Hematopoietic multipotent progenitor cell treated with erythropoietin and hydrocortisone succinate and interleukin-3 and kit ligand, for 6 days (in vitro differentiated cells): ENCODE measurements at places on chromosomes 12 and 14.

DNA sequence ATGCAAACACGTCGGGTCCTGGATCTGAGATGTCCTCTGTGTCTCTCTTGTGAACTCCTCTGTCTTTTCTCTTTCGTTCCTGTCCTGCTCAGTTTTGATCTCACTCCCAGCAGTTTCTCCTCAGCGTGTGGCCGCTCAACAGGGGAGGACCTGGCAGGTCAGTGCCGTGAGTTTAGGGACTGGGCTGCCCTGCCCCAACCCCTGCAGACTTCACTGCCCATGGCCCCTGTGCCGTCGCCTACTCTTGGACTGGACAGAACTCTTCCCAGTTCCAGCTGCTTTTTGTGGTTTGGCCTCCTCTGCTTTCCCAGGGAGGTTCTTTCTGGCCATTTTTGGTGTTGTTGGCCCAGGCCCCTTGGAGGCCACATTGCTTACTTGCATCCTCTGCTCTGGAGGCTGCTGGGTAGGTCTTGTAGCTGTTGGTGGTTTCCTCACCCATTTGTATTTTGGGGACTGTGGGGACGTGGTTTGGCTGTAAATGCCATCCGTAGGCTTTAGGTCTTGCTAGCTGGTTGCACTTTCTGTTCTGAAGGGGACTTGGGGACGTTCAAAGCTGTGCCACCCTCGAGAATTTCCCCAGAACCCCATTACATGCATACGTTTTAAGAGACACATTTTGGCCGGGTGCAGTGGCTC is 20.0 kb upstream of the DNAH10 start:
- peak; percentile 19 for DNase-seq

GRCh38 chr14:71322655-71323250 is 415.5 kb downstream of the PCNX1 start:
- peak; percentile 67 for DNase-seq

GRCh38 chr14:52031781-52032180 is 37.1 kb downstream of the NID2 start:
- DNase-seq = no peak

DNA sequence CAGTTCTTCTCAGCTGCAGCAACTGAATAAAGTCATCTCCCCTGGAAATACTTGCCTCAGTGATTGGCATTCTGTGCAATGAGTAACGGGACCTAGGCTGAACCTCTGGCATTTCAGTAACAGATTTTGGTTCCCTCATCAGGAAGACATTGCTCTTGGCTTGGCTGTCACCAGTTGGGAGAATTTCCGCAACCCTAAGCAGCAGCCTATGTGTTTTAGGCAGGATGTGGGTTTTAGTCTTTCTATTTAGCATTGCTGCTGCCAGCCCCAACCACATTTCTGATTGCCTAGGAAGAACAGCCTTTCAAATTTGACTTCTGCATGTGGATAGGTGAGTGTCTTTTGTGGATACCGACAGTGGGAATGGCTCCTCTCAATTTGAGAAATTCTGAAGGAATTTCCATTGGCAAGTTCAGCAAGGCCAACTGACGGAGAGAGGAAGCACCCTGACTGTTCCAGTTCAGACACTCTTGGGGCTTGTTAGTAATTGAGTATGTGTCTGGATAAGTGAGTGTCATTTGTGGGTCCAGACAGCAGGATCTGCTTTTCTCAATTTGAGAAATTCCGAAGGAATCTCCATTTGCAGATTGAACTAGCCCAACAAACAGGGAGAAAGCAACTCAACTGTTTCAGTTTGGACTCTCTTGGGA is 19.0 kb upstream of the CLEC2A start:
- peak; percentile 61 for DNase-seq

GRCh38 chr14:102277874-102278630 is 26.9 kb downstream of the MOK start:
- DNase-seq = no peak

DNA sequence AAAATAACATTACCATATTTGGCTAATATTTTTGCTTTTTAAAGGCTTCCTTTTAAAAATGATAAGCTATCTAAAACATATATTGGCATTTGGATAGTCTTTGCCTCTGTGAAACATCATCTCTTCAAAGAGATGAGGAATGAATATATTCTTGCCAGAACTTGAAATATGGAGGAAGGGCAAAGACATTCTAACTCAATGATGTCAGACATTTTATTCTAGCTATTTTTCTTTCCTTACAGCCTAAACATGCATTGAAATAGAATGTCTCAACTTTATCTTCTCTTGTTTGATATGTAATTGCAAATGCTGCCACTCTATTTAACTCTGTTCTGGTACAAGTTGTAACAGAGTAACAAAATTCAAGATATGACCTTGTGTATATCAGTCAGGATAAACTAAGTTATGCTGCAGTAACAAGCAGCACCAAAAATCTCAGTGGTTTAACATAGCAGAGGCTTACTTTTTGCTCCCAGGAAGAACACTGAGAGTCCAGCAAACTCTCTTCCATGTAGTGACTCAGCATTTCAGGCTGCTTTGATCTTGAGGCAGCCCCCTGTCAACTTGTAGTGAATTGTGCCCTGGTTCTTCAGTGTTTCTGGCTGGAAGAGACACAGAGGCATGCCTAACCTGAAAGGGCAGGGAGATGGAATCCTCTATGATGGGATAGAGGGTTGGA is 11.0 kb downstream of the IRAK3 start:
- no peak for DNase-seq

DNA sequence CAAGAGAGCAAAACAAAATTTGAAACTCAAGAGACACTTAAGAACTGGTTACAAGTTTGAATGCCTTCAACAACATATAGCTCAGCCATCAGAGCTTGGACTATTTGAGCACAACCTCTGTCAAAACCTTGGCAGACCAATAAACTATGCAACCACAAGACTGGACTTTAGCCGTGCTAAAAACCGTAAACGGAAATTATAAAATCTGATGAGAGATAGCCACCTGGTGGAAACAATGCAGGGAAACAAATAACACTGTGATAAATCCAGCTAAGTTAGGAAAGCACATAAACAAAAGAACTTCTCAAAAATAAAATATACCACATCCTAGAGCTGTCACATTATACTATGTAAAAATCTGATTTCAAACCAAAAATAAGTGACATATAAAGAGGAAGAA is 1074.2 kb upstream of the NOVA1 start:
- no peak for DNase-seq

GRCh38 chr14:65718629-65719028 is 306.1 kb downstream of the FUT8 start:
- no peak for DNase-seq

DNA sequence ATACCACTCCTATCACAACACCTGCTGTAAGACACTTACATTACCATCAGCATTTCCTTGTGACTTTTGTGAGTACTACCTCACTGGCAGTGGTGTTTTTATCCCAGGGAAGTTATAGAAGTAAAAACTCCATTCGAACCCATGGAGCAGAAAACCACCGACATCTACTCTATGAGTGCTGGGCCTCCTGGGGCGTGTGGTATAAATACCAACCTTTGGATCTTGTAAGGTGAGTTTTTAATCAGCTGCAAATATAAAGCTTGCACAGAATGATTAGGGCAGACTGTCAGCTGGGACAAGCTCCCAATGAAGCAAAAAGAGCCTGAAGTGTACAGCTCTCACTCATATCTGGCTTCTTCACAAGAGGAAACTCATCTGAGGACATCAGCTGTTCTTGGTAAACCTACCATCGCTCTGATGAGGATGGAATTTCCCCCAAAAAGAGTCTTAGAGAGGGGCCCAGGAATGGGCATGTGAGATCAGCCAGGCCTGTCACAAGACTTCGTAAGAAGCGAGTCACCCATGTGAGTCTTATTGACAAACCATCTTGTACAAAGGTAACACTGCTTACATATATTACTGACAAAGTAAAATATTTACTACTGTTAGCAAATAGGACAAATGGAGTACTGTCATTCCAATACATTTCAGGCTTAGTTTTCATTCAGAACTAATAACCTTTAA is 170.0 kb downstream of the SLC5A8 start:
- no peak for DNase-seq

DNA sequence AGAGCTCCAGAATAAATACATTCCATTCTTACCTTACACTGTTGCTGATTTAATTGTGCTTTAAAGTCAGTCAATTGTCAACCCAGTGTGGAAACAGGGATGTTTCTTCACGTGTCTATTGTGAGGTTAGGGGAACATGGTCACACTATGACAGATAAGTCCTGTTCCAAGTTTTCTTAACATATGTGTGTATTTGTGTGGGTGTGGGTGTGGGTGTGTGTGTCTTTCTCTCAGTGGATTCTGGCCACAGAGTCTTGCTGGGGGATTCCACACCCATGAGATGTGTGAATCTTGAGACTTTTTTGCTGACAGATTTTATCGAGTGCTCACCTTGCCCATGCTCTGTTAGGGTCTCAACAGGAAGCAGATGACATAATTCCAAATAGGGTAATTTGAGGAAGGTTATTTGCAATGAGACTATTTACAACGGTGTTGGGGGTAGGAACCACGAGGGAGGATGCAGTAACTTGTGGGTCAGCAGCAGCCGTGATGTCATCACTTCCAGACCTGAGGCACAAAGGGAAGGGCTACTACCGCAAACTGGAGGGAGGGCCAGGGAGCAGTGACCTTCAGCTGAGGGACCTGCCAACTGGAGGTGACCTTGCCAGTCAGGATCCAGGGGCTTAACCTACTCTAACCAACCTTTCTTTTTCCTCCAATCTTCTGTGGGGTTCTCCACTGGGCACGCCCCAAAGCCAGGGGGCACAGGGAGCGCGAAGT is 1.9 kb upstream of the VRK1 start:
- DNase-seq = no peak

DNA sequence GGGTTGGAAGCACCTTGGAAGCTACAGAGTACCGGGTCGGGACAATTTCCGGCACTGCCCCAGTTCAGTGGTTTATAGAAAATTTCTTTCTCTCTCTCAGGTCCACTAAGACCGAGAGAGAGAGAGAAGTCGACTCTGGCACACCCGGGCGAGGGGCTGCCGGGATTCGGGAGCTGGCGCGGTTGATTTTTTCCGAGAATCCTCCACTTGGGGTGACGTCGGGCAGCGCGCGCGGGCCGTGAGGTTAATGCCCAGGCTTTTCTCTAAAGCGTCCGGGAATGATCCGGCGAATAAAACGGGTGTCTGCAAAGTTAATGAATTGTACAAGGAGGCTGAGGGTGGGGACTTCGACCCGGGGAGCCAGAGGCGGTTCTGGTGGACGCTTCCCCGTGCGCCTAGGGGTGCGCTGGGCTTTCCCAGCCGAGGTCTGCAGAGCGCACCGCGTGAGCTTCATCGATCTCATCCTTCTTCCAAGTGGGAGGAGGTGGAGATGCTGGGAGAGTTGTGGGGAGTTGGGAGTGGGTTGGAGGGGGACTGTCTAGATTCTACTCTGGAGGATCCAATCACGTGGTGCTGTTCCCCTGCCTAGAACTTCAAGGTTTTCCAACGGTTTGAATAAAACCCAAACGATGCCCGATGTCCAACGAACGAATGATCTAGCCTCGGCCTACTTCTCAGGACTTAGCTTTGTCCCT is 51.9 kb upstream of the TBX3 start:
- DNase-seq = no peak

- peak; percentile 79 for DNase-seq
These were observed 3.6 kb upstream of the ARID2 start for GRCh38 chr12:45725631-45726602.

DNA sequence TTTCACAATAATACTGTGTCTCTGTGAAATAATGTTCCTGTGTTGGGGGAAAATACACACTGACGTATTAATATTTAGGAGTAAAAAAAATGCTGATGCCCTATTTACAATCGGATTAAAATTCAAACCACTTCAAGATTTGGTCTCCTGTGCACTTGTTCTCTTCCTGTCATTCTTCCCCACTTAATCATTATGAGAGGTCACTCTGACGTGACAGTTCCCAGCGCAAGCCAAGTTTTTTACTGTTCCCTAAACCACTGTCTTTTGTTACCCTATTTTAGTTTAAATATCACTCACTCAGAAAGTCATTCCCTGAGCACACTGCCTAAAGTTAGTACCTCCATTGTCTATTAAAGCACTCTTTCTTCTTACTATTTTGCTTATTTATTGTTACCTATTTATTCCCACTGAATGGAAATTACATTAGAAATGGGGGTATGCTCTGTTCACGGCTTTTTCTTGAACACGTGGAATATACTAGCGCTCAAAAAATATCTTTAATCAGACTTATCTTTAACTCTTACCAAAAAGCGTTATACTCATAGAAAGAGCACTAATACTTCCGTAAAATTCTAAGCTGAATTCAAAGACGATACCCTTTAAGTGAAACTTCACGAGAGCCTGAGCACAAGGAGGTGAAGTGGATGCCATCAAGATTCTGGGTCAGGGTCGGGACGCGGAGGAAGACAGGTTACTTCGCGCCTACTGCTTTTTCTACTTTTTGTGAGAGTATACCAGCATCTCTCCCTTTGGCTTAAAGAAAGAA is 670 bp upstream of the PSMA3 start:
- DNase-seq = peak; percentile 80

GRCh38 chr12:40149673-40150260 is 43.9 kb upstream of the SLC2A13 start:
- DNase-seq = no peak

- no peak for DNase-seq
These were observed 8.3 kb downstream of the PXN start for GRCh38 chr12:120257041-120257821.

DNA sequence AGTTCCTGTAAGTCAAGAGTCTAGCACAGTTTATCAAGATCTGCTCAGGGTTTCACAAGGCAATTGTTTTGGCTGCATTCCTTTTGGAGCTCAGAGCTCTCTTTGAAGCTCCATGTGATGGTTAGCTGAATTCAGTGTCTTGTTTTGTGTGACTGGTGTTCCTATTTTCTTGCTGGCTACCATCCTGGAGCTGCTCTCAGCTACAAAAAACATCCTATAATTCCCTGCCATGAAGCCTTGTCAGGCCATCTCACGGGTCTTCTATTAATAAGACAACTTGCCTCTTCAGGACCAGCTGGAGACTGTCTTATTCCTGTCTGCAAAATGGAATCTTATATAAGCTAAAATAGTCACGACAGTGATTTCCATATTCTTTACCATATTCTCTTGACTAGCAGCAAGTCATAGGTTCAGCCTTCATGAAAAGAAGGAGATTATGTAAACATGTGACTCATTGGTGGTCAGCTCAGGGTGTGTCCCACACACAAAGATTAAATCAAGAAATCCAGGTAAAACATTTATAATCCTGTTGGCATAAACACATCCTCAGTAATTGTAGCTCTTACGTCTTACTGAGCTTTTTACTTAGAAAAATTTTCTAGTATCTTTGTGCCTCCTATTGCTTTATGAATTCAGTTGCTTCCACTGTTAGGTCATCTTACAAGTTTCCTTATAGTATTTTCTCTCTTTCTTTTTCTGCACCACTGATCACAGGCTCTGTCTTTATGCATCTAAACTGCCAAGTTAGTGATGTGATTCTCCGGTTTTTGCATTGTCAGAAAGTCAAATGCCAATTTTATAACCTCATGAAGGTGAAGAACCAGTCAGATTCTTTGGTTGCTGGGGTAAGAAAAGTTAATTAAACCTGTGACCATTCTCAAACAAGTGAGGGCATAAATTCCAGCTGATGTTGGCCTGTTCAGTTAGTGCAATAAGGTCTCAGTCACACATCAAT is 378.5 kb upstream of the MGAT4C start:
- no peak for DNase-seq

DNA sequence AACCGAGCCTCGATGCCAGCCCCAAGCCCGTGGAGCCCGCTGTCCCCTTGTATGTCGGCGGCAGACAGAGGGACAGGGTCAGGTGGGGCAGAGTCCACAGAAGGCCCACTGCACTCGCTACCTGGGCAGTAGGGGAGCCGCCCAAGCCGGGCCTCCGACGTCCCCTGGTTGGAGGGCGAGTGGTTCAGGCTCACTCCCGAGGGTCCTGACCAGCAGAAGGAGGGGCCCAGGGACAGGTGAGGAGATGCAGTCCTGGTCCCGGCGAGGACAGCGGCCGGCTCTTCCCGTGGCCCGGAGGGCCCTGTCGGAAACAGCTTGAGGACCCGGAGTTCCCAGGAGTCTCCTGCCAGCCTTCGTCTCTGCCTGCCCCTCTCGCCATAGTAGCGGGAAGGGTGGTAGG is 216.7 kb upstream of the SFSWAP start:
- DNase-seq = no peak
